A673 (cell line): ENCODE measurements at places on chromosomes 7 and 10. TPM values are rescaled to one million over a fixed set of nuclear protein-coding genes. Genes with fewer than 3 reads are reported as not detected.

DNA sequence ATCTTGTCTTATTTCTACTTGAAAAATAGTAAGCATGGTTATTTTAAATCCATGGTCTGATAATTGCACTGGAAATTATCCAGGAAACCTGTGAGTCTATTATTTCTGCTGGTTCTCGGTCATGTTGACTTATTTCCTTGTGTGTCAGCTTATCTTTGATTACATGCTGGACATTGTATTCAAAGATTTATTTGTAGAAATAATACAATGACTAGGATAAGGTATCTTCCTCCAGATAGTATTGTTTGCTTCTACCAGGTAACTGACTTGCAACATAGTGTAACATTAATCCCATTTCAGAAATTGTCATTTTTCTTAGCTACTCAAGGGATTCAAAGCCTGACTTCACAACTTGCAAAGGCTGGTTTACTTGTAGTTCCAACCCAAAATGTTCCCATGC lies 33.4 kb downstream of the PLXNA4 start:
- DNase-seq = no peak
- no peaks in the 10 kb centered on the region for H3K27me3 ChIP-seq
- H3K4me1 ChIP-seq = no peaks in the 10 kb centered on the region
- H3K36me3 ChIP-seq = no peaks in the 10 kb centered on the region

GRCh38 chr7:151271699-151272355 lies 23.3 kb upstream of the SMARCD3 start:
- H3K27me3 ChIP-seq = no peaks in the 10 kb centered on the region
- no peak overlapping the region for H3K4me3 ChIP-seq
- H3K4me1 ChIP-seq = peaks cover 15% of the 10 kb centered on the region

GRCh38 chr10:122830965-122831353 lies 14.7 kb downstream of the CUZD1 start:
- H3K27me3 ChIP-seq = peaks cover 30% of the 10 kb centered on the region
- H3K27ac ChIP-seq = no peak overlapping the region
- H3K4me1 ChIP-seq = no peaks in the 10 kb centered on the region
- H3K4me3 ChIP-seq = no peak overlapping the region
- H3K36me3 ChIP-seq = no peaks in the 10 kb centered on the region

DNA sequence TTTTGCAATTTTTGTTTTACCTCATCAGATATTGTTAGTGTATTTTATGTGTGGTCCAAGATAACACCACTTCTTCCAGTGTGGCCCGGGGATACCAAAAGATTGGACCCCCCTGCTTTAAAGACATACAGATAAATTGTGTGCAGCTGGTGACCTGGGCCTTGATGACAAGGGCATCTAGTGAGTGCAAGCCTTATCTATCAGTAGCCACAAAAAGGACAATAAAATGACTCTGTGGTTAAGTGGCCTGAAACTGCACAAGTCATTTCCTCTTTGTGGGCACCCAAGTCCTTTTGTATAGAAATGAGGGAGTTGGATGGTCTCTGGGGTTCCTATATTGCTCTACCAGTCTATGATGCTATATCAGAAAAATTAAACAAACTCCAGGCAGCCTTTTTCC lies 98.1 kb downstream of the PARD3 start:
- DNase-seq = no peak
- no peak overlapping the region for H3K27ac ChIP-seq
- H3K27me3 ChIP-seq = no peaks in the 10 kb centered on the region
- no peaks in the 10 kb centered on the region for H3K36me3 ChIP-seq
- peaks cover 10% of the 10 kb centered on the region for H3K4me1 ChIP-seq

- H3K27me3 ChIP-seq = peaks cover 16% of the 10 kb centered on the region
- H3K27ac ChIP-seq = no peak overlapping the region
- no peak overlapping the region for H3K4me3 ChIP-seq
- no peaks in the 10 kb centered on the region for H3K4me1 ChIP-seq
- no peaks in the 10 kb centered on the region for H3K36me3 ChIP-seq
- no peak for DNase-seq
Measured at GRCh38 chr7:143222782-143223181, 945 bp downstream of the TAS2R40 start.

GRCh38 chr7:128781126-128781525 lies 5.5 kb upstream of the OPN1SW start:
- no peaks in the 10 kb centered on the region for H3K4me1 ChIP-seq
- H3K36me3 ChIP-seq = no peaks in the 10 kb centered on the region
- H3K27me3 ChIP-seq = no peaks in the 10 kb centered on the region
- H3K27ac ChIP-seq = no peak overlapping the region
- H3K4me3 ChIP-seq = no peak overlapping the region
- DNase-seq = no peak

Gene PRLHR
- not detected in 2 replicates for total RNA-seq

Gene DENND2A
- total RNA-seq = 0.49 and 0.87 TPM in 2 replicates

Gene OR6B1
- total RNA-seq = not detected in 2 replicates

Gene ODAD2
- 1.2 and 3.2 TPM in 2 replicates for total RNA-seq

Gene GBX1
- total RNA-seq = not detected in 2 replicates

Gene NRCAM
- total RNA-seq = 43.4 and 45.7 TPM in 2 replicates

Gene TMEM213
- total RNA-seq = not detected in 2 replicates
